SK-N-MC (cell line): ENCODE measurements at places on chromosomes 4 and X.

DNA sequence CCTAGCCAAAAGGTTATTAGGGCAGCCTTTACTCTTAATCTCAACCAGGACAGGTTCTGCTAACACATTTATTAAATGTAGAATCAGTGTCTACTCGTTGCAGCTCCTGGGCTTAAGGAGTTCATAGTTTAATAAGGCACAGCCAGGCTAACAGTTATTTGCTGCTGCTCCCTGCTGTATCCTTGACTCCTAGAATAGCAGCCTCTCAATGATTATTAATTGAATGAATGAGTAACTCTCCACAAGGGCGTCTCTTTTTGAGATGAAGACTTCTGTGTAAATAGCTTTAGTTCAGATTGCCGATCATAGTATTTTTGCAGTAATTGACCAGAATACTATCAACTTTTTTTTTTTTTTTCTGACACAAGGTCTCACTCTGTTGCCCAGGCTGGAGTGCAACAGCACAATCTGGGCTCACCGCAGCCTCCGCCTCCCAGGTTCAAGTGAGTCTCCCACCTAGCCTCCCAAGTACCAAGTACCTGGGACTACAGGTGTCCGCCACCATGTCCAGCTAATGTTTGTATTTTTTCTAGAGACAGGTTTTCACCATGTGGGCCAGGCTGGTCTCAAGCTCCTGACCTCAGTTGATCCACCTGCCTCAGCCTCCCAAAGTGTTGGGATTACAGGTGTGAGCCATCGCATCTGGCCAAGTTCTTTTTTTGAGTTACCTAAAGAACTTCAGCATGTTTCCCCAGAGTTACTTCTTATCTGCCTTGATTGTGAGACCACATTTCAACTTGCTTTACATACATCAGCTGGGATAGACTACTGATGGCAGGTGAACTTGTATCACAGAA, 2.9 kb downstream of the UGDH start:
- DNase-seq: no peak

GRCh38 chr4:54276641-54277430, 47.7 kb downstream of the PDGFRA start:
- no peak for DNase-seq

DNA sequence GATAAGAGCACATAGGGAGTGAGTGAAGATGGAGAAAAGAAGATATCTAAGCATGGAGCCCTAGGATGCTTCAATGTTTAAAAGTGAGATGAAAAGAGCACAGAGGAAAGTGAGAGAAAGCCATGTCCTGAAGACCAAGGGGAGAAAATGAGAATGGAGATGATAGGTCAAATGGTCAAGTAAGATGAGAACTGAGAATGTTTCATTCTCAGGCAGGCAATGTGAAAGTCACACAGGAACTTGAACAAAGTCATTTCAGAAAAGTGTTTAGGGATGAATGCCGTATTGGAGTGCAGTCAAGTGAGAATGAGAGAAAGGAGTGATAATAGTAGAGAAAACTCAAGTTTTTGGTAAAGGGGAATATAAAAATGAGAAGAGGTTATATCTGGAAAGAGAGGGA, 148.7 kb upstream of the PTCHD1 start:
- DNase-seq: no peak

GRCh38 chr4:144715230-144715629, 69.3 kb downstream of the HHIP start:
- no peak for DNase-seq

- no peak for DNase-seq
These were observed 223.5 kb upstream of the MBNL3 start for GRCh38 chrX:132712350-132712749.
